Cardiac muscle cell (in vitro differentiated cells and primary cell): ENCODE measurements at places on chromosomes 2 and 18. TPM values are rescaled to one million over a fixed set of nuclear protein-coding genes. Genes with fewer than 3 reads are reported as not detected.

- no peak overlapping the region for H3K27ac ChIP-seq
- no peak overlapping the region for H3K4me3 ChIP-seq
- no peaks in the 10 kb centered on the region for H3K4me1 ChIP-seq
- DNase-seq, result no peak
- no peaks in the 10 kb centered on the region for H3K27me3 ChIP-seq
- H3K36me3 ChIP-seq, result no peaks in the 10 kb centered on the region
Measured at GRCh38 chr2:36235882-36236281, 119.7 kb upstream of the CRIM1 start.

DNA sequence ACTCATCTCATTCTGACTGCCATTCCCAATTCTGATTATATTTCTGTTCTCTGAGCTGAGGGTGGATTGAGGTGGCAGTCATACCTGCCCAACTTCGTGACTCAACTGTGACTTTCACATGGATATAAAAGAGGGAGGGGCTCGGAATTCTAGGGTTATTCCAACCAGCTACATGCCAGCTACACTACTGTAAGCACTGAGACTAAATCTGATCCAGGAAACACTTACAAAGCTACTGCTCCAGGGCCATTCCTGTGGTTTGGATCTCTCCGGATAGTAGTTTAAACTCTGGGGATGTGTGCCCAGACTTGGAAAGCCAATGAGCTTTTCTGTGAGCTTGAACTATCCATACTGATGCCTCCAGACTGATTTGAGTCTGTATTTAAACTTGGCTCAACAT lies 7.9 kb downstream of the MAP2 start:
- no peak overlapping the region for H3K27ac ChIP-seq
- H3K4me1 ChIP-seq, result no peaks in the 10 kb centered on the region
- DNase-seq, result peak; percentile 61

GRCh38 chr2:100630473-100630977 lies 67.7 kb downstream of the PDCL3 start:
- H3K4me3 ChIP-seq, result no peak overlapping the region
- H3K27ac ChIP-seq, result no peak overlapping the region
- H3K36me3 ChIP-seq, result no peaks in the 10 kb centered on the region

GRCh38 chr18:32289483-32290075 lies 99.7 kb downstream of the MEP1B start:
- DNase-seq, result peak; percentile 79
- H3K27me3 ChIP-seq, result no peaks in the 10 kb centered on the region
- peaks cover 7% of the 10 kb centered on the region for H3K36me3 ChIP-seq
- no peak overlapping the region for H3K27ac ChIP-seq
- no peak overlapping the region for H3K4me3 ChIP-seq
- H3K4me1 ChIP-seq, result no peaks in the 10 kb centered on the region

- no peaks in the 10 kb centered on the region for H3K4me1 ChIP-seq
- H3K27me3 ChIP-seq, result no peaks in the 10 kb centered on the region
- H3K36me3 ChIP-seq, result no peaks in the 10 kb centered on the region
- DNase-seq, result no peak
- H3K4me3 ChIP-seq, result no peak overlapping the region
Measured at GRCh38 chr2:179251870-179252269, 12.8 kb downstream of the SESTD1 start.

DNA sequence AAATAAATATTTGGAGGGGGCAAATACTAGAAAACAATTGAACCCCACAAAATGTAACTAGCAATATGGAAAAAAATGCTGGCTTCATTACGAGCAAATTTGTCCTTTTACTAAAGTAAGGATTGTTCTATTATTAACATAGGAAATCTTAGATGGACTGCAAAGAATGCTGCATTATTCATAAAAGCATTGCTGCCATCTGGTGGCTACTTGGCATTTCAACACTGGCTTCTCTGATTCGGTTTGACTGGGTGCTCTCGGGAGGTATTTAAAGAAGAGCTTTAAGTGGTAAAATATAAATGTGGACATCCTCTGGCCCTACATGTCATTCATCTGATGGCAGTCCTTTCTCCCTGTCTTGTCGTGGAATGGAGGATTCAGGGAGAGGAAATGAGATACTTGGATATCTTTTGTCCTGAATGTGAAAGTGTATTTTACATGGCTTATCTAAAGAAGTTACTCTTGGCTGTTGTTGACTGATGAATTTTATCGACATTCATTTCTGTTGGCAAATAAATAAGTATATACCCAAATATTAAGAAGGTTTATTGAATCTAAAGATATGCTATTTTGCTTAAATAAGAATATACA lies 130.2 kb downstream of the ARHGAP15 start:
- H3K27me3 ChIP-seq, result peaks cover 3% of the 10 kb centered on the region
- H3K4me1 ChIP-seq, result no peaks in the 10 kb centered on the region
- no peaks in the 10 kb centered on the region for H3K36me3 ChIP-seq
- H3K27ac ChIP-seq, result no peak overlapping the region

DNA sequence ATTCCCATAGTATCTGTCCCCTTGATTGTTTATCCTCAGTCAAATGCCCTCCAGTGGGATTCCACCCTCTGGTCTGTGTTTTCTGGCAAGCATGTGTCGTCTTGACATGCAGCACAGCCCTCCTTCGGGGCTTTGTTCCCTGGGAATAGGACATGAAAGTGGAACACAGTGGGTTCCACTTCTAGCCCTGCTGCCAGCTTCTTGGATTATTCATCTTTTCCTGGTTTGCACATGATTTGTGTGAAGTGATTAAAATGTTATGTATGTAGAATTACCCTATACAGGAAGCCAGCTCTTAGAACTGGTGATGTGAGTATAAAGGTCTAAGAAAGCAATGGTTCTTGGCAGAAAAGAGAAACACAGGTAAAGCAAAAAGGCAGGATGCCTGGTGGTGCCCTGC lies 142.3 kb downstream of the TANC1 start:
- no peak for DNase-seq
- H3K27ac ChIP-seq, result peak overlapping the region; percentile 38
- peaks cover 30% of the 10 kb centered on the region for H3K4me1 ChIP-seq
- no peak overlapping the region for H3K4me3 ChIP-seq
- H3K36me3 ChIP-seq, result no peaks in the 10 kb centered on the region

GRCh38 chr18:77014538-77014937 lies 118.0 kb downstream of the MBP start:
- no peak for DNase-seq
- H3K4me1 ChIP-seq, result peaks cover 4% of the 10 kb centered on the region
- H3K27ac ChIP-seq, result no peak overlapping the region
- H3K4me3 ChIP-seq, result no peak overlapping the region

LHCGR gene
- 0.51 TPM in 1 of 2 replicates, not detected in the other for polyA plus RNA-seq

MEP1B gene
- 0.34 TPM in 1 of 2 replicates, not detected in the other for polyA plus RNA-seq

TUBA3E gene
- 0.70 TPM in 1 of 2 replicates, not detected in the other for polyA plus RNA-seq
